ENCODE measurements at places on chromosomes 7 and 10.

DNA sequence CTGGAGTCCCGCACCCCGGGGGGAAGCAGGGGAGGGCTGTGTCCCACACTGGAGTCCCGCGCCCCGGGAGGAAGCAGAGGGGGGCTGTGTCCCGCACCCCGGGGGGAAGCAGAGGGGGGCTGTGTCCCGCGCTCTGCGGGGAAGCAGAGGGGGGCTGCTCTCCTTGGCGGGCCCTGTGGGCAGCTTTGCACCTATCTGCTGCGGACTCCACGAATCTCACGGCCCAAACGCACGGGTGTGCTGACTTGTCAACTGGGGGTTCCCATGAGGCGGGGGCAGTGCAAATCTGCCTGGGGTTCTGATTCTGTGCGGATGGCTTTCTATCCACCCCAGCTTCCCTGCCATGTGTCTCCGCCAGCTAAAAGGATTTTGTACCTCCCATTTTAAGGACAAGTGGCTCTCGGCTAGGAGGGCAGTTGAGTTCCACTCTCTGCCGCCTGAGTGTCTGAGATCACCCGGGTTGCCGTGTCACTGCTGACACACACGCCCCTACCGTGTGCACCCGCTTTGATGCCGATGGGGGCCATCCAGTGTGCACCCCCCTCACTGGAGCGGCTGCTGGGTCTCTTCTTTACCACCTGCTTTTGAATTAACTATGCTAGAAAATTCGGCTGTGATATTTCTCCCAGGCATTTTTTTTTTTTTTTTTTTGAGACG lies 20.5 kb downstream of the GPER1 start:
- DNase-seq, result no peak

GRCh38 chr7:157729566-157729965 lies 392.8 kb downstream of the DNAJB6 start:
- DNase-seq, result no peak

DNA sequence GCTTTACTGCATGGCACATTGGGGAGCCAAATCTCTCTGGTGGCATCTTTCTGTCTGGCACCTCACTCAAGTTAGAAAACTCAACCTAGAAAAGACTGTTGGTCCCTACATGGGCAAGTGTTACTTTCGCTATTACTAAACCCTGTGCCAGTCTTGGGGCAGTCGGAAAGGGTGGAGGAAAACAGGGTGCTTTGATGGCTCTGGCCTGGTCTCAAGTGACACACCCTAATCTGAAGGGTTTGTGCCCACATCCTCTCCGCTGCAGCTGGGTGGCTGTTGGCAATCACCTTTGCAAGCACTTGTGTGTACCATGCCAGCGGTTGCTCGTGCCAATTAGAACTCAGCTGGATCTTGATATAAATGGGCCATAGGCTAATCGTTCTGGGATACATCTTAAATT lies 159.8 kb upstream of the ITGB1 start:
- peak; percentile 49 for DNase-seq

- DNase-seq, result no peak
These were observed 40.5 kb downstream of the PAPSS2 start for GRCh38 chr10:87700031-87700796.

DNA sequence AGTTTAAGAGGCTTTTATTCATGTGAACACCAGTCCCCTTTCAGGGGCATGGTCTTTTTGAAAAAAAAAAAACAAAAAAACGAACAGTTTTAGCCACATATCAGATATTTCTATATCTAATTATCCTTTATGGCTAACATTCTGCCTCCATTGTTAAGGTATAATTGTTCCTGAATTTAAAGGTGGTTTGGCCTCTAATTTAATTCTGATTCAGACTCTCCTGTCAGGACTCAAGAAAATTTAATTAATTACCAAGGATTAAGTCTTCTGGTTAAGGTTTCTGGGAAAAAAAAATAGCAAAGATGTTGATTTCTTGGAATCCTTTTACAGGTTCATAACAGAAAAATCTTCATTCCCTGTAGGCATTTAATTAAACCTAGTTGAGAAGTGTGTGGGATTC lies 27.4 kb downstream of the COL1A2 start:
- no peak for DNase-seq

DNA sequence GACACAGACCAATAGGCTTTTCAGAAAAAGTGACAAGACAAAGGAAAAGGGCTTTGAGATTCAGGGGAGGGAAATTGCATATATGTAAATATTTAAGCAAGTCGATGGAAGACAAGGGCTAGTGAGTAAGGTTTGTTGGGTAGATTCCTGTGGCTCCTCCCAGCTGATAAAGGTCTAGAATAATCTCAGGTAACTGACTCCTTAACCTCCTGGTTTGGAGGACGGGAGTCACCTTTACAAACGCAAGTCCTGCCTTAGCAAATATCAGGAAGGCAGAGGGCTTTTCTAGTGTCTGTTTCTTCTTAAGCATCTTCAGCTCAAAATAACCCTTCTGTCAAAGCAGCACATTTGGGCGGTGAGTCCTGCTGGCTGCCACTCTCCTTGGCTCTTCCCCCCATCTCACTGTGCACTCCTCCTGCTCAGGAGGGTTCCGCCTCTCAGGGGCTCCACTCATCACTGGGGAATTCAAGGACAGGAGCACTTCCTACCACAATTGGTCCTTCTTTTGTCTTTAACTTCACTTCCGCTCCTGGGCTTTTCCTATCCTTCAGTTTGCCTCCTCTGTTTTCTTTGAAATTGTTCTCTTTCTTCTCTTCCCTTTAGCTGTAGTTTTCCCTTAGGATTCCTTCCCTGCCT lies 496.3 kb upstream of the KLF6 start:
- no peak for DNase-seq

DNA sequence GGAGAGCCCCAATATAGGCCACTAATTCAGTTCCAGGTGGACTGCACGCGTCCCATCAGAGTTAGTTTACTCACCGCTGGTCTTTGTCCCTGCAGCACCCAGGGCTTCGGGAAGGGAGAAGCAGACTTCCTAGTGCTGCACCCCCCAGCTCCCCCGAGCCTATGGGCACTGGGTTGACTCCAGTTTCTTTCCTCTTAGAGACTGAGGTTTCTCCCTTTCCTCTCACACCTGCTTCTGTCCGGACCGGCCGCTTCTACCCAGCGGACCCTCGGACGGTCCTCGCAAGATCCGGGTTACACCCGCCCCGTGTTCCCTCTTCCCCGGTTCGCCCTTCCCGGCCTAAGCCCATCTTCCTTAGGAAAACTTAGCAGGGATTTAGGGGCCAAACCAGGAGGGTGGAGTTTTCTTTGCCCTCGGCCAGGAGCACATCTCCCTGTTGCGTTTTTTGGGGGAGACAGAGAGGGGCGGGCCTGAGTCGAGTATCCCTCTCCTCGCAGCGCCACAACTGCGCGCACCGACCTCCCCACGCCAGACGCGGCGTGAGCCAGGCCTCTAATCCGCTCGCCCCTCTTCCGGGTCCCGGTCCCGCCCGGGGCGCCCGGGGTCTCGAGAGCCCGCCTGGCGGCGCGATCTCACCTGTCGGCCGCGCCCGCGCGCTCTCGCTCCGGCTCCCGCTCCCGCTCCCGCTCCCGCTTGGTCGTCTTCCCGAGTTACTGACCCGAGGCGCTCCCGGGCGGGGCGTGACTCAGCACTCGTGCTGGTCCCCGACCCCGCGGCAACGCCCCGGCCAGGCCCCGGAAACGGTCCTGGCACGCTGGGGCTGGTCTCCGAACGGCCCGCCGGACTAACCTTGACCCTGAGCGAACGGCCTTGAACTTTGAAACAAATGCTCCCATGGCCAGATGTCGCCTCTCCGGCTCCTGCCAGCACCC lies at the start of gene AIFM2:
Gene AIFM2 (minus strand): TSS at position 728 of the 932 bp plus-strand sequence. CDS start 8,741 bp downstream, outside the sequence.
- DNase-seq, result peak; percentile 68

GRCh38 chr10:59808896-59809643 lies 55.8 kb upstream of the MRLN start:
- peak; percentile 84 for DNase-seq

GRCh38 chr10:21014141-21014540 lies 117.0 kb upstream of the NEBL start:
- no peak for DNase-seq

DNA sequence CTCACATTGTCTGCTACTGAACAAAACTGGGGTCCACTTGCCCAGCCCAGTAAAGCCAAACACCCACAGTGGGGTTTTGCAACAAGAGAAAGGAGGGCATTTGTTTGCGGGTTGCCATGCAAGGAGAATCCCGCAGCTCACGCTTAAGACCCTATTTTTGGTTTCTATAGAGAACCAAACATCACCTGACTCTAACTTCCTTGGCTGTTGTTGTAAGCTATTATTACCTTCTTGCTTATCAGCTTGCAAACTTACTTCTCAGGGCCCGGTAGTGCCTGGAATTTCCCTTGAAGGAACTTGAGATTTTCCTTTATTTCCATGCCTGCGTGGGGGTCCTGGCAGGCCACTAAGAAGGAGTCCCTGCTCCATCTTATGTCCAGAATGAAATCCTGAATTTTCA lies 20.7 kb downstream of the IFIT3 start:
- no peak for DNase-seq

DNA sequence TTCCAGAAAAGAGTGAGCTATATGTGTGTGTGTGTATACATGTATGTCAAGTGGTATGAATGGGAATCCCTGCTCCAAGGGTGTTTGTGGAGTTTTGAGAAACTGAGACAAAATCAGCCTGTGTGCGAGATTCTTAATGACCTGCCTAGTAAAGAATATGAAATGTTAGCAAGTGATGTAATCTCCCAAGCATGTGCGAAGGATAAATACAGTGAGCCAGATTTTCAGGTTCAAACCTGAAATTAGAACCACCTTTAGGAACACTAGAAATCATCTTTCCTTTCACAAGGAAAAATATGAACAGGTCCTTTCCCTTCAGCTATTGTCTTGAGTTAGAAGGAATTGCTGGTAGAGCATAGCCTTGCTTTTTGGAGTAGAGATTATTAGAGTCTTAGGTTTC lies 457.6 kb downstream of the LRMDA start:
- DNase-seq, result no peak
